ENCODE measurements at places on chromosomes 2 and 18. TPM values are rescaled to one million over a fixed set of nuclear protein-coding genes. Genes with fewer than 3 reads are reported as not detected.

TRABD2A gene
- total RNA-seq, result 0.45 TPM

PLA2R1 gene
- total RNA-seq, result 14.8 TPM

ST6GAL2 gene
- total RNA-seq, result 16.3 TPM

MALL gene
- 5.4 TPM for total RNA-seq

LRRTM4 gene
- total RNA-seq, result 27.7 TPM

CMPK2 gene
- total RNA-seq, result 4.5 TPM

DYNC2LI1 gene
- 31.0 TPM for total RNA-seq

ALPG gene
- total RNA-seq, result not detected

HOXD9 gene
- 1.1 TPM for total RNA-seq

CYTIP gene
- total RNA-seq, result not detected

GRCh38 chr2:75146606-75147332, 52.6 kb downstream of the TACR1 start:
- DNase-seq, result no peak

GRCh38 chr2:189254268-189254883, 74.8 kb upstream of the COL5A2 start:
- no peak for DNase-seq

- DNase-seq, result no peak
These were observed 109.7 kb upstream of the ARL5A start for GRCh38 chr2:151937966-151938365.

GRCh38 chr2:105396254-105397024, 2.4 kb downstream of the FHL2 start:
- DNase-seq, result no peak

- DNase-seq, result no peak
These were observed 23.3 kb upstream of the NFE2L2 start for GRCh38 chr2:177287814-177288213.

- no peak for DNase-seq
These were observed 67.4 kb upstream of the STAM2 start for GRCh38 chr2:152242787-152243472.

- DNase-seq, result peak; percentile 50
These were observed 655 bp downstream of the RND3 start for GRCh38 chr2:150486539-150487484.

GRCh38 chr2:8491296-8492027, 190.4 kb upstream of the ID2 start:
- no peak for DNase-seq

DNA sequence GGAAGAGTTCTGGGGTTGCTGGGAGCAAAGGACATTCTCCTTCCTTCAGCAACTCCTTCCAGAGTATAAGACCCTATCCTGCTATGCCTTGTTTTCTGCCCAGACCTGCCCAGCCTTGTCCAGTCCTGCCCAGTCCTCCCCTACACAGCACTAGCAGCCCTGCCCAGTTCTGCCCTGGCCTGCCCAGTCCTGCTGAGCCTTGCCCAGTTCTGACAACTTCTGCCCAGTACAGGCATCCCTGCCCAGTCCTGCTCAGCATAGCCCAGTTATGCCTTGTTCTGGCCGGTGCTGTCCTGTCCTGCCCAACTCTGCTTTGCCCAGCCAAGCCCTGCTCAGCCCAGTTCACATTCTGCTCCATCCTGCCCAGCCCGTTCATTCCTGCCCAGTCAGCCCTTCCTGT, 44.9 kb upstream of the ALK start:
- DNase-seq, result no peak

DNA sequence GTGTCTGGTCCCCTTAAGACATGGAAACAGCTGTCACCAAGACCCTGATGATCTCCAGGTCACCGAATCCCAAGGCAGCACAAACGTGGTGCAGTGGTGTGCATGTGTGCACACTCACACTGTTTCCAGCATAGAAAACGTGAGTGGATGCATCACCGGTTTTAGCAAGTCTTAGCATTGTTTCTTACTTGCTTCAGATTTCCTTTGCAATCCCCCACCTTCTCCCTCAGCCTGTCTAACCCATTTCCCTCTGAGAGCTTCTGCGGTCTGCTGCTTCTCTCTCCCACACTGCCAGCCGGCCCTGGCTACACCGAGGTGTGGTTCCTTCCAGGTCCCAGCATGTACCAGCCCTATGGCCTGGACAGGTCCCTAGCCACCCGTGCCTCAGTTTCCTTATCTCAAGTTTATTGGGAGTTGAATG, 343.4 kb upstream of the HS6ST1 start:
- DNase-seq, result no peak

GRCh38 chr2:73984922-73985307, 205 bp downstream of the TET3 start:
- DNase-seq, result peak; percentile 65

GRCh38 chr18:74226156-74226555, 65.6 kb downstream of the CYB5A start:
- DNase-seq, result no peak

All from mesothelial cell of epicardium (in vitro differentiated cells).